ENCODE measurements at places on chromosomes 2 and 18.

- no peak for DNase-seq
Observed at GRCh38 chr2:23426263-23426905, 41.4 kb downstream of the KLHL29 start.

- no peak for DNase-seq
Observed at GRCh38 chr2:8835279-8835678, 2.1 kb downstream of the KIDINS220 start.

GRCh38 chr2:170712653-170713542 lies 2.2 kb upstream of the SP5 start:
- DNase-seq: no peak

DNA sequence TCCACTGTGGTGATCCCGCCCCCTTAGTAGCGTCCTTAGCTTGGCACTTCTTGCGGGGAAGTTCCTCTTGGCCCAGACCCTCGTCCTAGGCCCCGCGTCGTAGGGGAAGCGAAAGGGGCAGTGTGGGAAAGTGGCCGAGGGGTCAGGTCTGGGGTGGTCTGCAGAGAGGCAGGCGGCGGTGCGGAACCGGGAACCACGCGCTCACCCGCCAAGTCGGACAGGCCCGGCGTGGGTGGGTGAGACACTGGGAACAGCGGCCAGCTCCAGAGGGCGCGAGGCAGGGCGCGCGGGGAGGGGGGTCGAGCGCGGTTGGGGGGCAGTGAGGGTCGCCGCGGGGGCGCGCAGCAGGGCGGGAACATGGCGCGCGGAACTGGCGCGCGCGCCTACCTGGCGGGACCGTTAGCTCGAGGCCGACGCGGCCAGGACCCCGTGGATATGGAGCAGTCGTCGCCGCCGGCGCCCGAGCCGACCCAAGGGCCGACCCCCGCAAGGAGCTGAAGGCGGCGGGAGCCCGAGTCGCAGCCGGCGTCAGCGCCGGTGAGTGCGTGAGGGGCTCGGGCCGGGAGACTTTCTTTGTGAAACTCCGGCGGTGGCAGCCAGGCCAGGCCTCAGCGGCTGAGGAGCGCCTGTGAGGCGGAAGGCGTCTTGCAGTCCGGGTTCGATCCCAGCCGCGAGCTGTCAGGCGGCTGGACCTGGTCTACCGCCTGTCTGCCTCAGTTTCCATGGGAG lies 2896.7 kb upstream of the TEKT4 start:
- DNase-seq: no peak

GRCh38 chr2:228786901-228787300 lies 484.2 kb downstream of the PID1 start:
- no peak for DNase-seq

GRCh38 chr2:102141970-102142828 lies at the start of gene IL1R1:
Gene IL1R1, plus strand, starts transcription at chr2:102142746. Its CDS starts 14,979 bp downstream, at chr2:102157725.
- no peak for DNase-seq

DNA sequence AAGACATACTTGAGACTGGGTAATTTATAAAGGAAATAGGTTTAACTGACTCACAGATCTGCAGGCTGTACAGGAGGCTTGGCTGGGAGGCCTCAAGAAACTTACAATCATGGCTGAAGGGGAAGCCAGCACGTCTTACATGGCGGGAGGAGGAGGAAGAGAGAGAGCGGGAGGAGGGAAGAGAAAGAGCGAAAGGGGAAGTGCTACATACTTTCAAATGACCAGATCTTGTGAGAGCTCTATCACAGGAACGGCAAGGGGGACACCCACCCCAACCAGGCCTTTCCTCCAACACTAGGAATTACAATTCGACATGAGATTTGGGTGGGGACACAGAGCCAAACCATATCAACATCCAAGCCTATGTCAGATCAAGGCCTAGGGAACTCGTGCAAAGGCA lies 24.2 kb downstream of the MYL12B start:
- DNase-seq: no peak

DNA sequence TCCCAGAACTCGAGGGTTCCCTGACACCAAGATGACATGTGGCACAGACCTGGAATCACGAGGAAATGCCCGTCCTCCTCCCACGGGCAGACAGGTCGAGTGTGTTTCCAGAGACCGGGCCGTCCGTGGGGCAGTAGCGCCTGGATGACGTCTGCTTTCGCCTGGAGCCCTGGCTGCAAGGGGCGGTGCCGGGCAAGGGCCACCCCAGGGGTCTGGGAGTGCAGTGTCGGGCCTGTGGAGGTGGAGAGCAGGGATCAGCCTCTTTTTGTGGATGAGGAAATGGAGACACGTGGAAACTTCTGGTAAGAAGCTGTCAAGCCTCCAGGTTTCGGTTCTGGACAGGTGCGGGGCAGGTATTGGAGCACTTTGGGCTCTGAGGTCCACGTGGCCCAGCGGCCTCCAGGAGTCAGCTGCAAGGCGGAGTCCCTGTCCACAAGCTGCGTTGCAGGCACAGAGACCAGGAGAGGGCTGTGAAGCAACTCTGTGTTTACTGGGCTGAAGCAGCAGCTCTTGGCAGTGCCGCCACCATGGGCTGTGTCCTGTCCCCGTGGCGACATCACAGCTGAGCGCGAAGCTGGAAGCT lies 25.6 kb downstream of the NFATC1 start:
- DNase-seq: no peak
